ENCODE measurements at places on chromosomes 11 and 22.

DNA sequence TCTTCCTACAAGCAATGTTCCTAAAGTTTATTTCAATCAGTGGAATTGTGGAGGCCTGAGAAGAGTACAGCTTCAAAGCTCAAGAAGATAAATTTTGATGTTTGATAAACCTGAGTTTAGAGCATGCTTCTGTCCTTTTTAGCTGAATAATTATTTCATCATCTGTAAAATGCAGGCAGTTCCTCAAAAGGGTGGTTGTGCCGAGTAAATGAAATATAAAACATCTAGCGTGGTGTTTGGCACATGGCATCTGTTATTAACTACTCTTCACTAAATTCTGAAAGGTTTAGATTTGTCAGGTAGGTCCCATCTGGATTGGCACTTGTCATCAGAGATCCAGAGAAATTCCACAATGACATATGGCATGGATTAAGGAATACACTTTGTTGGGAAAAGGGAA lies 155.1 kb downstream of the DDX10 start:
- DNase-seq: no peak

GRCh38 chr22:33056690-33057089 lies 1.5 kb downstream of the SYN3 start:
- DNase-seq: no peak

GRCh38 chr22:49658902-49659280 lies 168.8 kb downstream of the BRD1 start:
- DNase-seq: no peak

GRCh38 chr11:125388611-125389010 lies 107.5 kb downstream of the FEZ1 start:
- DNase-seq: no peak

GRCh38 chr11:85886089-85887056 lies 31.2 kb downstream of the CCDC83 start:
- no peak for DNase-seq

All from stimulated activated CD4-positive, alpha-beta T cell treated with anti-CD3 and anti-CD28 coated beads, TNF-alpha, amount 100 ng/mL, for 48 hours (primary cell).